Daoy (cell line): ENCODE measurements at places on chromosomes 1 and 21.

DNA sequence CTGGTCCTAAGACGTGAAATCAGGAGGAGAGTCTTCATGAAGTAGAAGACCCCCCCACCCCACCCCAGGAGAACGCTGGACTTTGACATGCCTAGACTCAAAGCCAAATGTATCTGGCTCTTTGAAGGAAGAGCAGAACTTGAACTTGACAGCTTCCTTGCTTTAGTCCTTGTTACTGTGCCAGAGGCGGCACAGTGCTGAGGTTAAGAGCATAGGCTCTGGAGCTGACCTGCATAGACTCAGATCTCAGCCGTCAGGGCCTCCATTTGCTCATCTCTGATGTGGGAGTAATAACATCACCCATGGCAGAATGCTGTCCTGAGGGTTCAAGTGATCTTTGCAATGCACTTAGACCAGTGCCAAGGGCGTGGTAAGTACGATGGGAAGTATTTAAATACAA lies 39.0 kb downstream of the COL6A1 start:
- DNase-seq = no peak

GRCh38 chr1:27399251-27400025 lies 7.0 kb downstream of the GPR3 start:
- no peak for DNase-seq

GRCh38 chr1:93827633-93828366 lies 51.2 kb downstream of the DNTTIP2 start:
- DNase-seq = peak; percentile 48

DNA sequence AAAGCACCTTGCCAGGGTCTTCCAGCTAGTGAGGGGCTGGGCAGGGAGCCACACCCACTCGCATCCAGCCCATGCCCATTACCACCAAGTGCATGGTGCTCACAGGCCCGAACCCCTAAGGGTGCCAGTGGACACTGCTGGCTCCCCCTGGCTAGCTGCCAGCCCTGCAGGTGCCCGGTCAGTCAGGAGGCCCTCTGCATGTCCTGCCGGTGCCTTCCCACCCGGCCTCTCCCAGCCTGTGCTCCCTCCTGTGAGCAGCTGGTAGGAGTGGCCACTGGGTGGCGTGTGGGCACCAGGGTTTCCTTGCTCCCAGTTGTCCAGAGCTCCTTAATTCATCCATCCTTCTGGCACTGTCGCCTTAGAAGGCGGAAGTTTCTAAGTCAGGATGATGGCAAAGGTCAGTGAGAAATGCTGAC lies 33.4 kb downstream of the QSOX1 start:
- DNase-seq = peak; percentile 68

DNA sequence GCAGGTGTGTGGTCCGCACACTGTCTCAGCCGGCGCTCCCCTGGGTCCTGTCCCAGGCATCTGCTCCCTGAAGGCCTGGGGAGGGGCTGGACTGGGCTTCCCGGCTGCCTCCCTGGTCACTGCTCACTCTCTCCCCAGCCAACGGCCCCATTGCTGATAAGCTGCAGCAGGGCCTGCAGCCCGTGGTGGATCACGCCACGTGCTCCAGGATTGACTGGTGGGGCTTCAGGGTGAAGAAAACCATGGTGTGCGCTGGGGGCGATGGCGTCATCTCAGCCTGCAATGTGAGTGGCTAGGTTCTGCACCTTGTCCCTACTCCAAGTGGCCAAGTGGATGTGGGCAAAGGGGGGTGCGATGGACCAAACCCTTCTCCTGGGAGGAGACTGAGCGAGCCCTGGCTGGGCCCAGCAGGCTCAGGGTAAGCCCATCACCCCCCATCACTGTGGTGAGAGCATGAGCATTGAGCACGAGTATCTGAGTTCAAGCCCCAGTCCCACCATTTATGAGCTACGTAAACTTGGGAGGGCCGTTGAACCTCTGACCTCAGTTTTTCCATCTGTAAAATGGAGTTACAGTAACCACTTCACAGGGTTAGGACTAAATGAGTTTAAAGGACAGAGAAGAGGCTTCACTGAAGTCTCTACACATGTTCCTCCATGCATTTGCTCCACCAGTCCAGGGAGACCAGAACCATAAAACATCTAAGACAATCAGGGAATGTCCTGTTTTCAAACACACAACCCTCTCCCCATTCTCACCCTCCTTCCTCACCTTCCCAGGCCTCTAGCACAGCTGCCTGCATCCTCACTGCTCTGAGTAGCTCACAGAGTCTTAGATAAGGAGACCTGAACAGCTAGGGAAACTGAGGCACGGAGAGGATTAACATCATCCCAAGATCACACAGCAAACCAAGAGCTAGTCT lies 6.5 kb downstream of the CTRC start:
- DNase-seq = no peak

DNA sequence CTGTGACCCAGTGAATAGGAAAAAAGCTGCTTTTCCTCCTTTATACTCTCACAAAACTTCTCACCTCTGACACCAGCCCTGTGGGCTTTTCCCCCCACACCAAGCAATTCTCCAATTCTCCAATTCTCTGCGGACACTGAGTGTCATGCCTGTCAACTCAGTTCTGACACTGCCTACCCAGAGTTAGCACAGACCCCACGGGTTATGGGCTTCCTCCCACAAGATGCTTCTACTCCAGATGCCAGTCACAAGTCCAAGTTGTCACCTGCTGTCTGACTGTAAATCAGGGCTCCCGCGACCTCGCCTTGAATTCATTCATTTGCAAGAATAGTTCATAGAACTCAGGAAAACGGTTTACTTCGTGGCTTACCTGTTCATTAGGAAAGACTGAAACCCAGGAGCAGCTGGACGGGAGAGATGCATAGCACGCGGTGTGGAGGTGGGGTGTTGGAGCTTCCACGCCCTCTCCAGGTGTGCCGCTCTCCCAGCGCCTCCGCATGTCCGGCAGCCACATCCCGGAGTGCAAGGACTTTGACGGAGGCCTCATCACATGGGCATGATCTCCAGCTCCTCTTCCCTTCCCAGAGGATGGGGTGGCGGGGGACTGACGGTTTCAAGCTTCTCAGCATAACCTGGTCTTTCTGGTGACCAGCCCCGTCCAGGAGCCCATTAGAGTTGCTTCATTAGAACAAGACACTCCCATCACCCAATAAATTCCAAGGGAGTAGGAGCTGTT lies 154.7 kb downstream of the PGBD5 start:
- DNase-seq = no peak

- DNase-seq = no peak
These were observed 74.3 kb upstream of the SIPA1L2 start for GRCh38 chr1:232704256-232704655.

DNA sequence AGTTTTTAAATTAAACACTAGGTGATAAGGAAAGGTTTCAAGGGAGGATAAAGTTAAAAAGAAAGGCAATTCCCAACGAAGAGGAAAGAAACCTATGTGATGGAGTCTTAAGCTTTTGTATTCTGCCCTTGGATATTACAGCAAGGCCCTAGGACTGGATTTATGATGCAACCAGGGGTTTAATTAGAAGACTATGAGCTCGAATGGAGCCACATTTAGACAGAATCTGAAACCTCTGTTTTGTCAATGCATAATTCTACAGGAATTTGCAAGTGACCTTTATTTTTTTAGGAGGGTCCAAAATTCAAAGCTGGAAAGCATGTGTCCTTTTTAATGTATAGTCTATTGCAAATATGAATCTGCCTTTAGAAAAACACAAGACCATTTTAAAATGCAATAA lies 37.9 kb downstream of the TGFB2 start:
- no peak for DNase-seq

- DNase-seq = no peak
These were observed 77.7 kb downstream of the UROD start for GRCh38 chr1:45089711-45090110.

- DNase-seq = no peak
These were observed 68.3 kb downstream of the C4BPA start for GRCh38 chr1:207172321-207172720.

DNA sequence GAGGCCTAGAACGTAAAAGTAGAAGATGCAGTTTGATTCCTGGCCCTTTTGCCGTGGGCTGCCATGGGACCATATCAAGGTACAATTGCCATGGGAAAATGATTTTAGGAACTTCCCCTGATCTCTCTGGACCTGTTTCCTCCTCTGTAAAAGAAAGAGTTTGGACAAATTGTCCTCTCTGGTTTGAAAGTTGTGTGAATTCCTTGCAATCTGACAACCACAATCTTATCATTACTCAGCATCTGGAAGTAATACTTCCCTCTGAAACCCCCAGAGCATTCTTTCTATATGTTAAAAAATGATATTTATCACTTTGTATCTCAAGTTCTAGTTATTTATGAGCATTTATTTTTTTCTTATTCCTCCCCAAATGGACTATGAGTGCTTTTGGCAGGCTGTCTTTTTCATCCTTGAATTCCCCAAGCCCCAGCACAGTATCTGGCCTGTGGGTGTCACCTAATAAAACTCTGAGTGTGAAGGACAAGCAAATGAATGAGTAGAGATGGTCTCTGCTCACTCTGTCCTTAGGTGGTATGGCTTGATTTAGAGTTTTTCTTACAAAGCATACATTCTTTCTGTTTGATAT lies 181.1 kb downstream of the DYRK1A start:
- no peak for DNase-seq
